ENCODE measurements at places on chromosomes 5 and 9. TPM values are rescaled to one million over a fixed set of nuclear protein-coding genes. Genes with fewer than 3 reads are reported as not detected.

Gene ARID3C
- total RNA-seq: not detected

Gene MCTP1
- total RNA-seq: 5.4 TPM

Gene PTGDS
- 24.6 TPM for total RNA-seq

Gene TMEM252
- not detected for total RNA-seq

Gene RORB
- total RNA-seq: 0.10 TPM

Gene CYLC2
- not detected for total RNA-seq

Gene SPATA31A3
- total RNA-seq: not detected

Gene AJM1
- 1.5 TPM for total RNA-seq

Gene GADD45G
- 112 TPM for total RNA-seq

Gene ZNG1F
- total RNA-seq: 2.9 TPM

Gene SELENOP
- total RNA-seq: 239 TPM

Gene CDKN2B
- 13.3 TPM for total RNA-seq

Gene SPINK1
- total RNA-seq: not detected

Gene NTRK2
- 1.3 TPM for total RNA-seq

Gene KLF9
- total RNA-seq: 122 TPM

Gene PCDHGA4
- 1.3 TPM for total RNA-seq

Gene RARS1
- 55.3 TPM for total RNA-seq

Gene SGTB
- total RNA-seq: 3.9 TPM

Gene NEUROG1
- not detected for total RNA-seq
